Stimulated activated CD4-positive, alpha-beta T cell treated with anti-CD3 and anti-CD28 coated beads, Interleukin-12 subunit alpha, Interleukin-12 subunit beta, amount 100 ng/mL, for 48 hours (primary cell): ENCODE measurements at places on chromosomes 4 and X.

DNA sequence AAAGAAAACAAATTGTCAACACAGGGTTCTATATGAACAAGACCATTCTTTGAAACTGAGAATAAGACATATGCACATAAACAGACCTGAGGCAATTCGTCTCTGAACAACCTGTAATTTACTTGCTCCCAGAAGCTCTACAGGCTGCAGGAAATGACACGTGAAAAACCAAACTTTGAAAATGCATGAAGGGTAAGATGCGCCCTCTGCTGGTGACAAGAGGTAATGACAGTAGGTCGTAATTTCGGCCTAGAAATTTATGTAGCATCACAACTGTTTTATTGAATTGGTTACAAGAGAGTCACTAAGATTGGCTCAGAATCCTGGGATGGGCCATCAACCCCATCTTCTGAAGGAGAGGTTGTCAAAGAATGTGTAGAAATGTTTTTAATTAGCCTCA lies 276.5 kb downstream of the PPP4R3C start:
- no peak for DNase-seq

- no peak for DNase-seq
Observed at GRCh38 chrX:4129626-4130025, 416.2 kb upstream of the PRKX start.

DNA sequence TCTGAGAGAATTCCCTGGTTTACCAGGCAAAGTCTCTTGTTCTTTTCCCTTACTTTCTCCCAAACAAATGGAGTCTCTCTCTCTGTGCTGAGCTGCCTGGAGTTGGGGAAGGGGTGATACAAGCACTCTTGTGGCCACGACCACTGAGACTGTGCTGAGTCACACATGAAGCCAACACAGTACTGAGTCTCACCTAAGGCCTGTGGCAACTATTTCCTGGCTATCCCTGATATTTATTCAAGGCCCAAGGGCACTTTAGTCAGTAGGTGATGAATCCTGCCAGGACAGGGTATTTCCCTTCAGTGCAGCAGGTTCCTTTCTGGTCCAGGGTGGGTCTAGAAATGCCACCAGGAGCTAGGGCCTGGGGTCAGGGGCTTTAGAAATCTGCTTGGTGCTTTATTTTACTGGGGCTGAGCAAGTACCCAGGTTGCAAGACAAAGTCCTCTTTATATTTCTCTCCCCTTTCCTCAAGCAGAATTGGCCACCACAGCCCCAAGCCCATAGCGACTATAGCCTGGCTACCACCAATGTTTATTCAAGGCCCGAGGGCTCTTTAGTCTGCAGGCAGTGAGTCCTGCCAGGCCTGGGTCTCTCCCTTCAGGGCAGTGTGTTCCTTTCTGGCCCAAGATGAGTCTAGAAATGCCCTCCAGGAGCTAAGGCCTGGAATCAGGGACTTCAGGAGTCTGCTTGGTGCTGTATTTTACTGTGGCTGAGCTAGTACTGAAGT lies 10.5 kb downstream of the ARL13A start:
- no peak for DNase-seq

DNA sequence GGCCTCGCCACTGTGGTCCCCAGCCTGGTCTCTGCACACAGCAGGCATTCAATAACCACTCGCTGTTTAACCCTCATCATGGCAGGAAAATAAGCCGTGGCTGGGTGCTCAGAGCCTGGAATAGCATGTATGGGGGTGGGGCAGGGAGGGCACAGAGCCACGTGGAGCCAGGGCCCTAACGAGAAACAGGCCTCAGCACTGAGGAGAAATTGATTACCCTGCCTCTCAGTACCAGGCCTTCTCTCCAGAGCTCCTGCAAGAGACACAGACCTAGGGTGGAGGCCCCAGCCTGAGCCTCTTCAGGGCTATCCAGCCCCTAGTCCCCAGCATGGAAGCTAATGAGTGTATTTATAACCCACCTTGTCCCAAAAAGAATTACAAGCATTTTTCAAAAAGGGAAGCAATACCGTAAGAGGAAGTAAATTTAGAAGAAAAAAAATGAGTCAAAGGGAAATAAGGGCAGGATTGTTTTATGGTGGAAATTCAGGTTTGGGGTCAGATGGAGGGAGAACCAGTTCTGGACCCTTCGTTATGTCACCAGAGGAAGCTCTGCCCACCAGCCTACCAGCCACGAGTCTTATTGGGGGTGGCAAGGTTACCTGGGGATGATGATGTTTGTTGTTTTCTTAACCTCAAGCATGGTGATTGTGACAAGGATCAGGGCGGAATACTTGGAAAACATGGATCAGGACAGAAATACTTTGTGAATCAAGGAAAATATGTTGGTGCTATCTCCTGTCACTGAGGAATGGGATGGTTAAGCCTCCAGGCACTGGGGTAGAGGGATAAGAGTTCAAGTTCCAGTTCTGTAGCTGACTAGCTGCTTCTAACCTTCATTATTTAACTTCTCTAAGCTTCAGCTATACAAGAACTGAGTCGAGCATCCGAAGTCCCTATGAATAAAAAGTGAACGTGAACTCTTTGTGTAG lies 101.9 kb upstream of the RBPJ start:
- no peak for DNase-seq

GRCh38 chr4:5636766-5637670 lies 71.3 kb downstream of the EVC2 start:
- no peak for DNase-seq

GRCh38 chr4:56655627-56656345 lies 25.3 kb downstream of the HOPX start:
- no peak for DNase-seq

- DNase-seq: no peak
Observed at GRCh38 chr4:17329046-17329445, 182.8 kb downstream of the QDPR start.
